ENCODE measurements at places on chromosomes 12 and 14. TPM values are rescaled to one million over a fixed set of nuclear protein-coding genes. Genes with fewer than 3 reads are reported as not detected.

DPPA3 gene
- not detected for total RNA-seq

DNA sequence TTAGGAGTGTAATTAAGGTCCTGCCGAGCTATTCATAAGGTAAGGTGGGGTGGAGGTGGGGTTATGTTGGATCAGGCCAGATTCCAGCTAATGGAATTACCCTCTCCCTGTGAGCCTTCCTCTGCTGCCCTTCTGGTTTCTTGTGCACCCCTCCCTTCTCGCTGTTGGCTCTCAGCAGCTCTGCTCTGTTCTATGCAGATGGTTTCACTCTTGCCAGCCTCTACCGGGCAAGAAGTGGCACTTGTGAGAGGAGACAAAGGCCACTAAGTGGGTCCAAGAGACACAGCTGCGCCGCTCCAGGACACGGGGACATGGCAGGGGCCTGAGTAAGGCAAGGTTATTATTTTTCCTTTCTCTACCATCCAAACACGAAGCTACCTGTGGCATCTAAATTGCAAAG is 334.4 kb downstream of the EMP1 start:
- DNase-seq = no peak

DNA sequence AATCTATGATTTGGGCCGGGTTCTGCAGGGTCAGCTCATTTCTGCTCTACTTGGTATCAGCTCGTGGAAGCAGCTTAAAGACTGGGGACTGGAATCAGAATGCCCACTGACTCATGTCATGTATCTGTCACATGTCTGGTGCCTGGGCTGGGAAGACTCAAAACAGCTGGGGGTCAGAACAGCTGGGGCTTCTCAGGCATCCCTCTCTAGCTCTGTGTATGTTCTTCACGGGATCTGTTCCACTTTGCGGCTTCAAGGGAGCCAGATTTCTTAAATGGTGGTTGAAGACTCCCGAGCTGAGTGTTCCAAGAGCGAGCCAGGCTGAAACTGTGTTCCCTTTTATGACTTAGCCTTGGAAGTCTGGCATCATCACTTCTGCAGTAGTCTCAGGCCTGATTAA is 11.9 kb downstream of the AEBP2 start:
- DNase-seq = peak; percentile 14

- DNase-seq = no peak
Observed at GRCh38 chr12:34400986-34401658, 378.8 kb downstream of the ALG10 start.

GALNT8 gene
- 6.0 TPM for total RNA-seq

- no peak for DNase-seq
Observed at GRCh38 chr14:89249972-89250654, 166.9 kb downstream of the FOXN3 start.

DNA sequence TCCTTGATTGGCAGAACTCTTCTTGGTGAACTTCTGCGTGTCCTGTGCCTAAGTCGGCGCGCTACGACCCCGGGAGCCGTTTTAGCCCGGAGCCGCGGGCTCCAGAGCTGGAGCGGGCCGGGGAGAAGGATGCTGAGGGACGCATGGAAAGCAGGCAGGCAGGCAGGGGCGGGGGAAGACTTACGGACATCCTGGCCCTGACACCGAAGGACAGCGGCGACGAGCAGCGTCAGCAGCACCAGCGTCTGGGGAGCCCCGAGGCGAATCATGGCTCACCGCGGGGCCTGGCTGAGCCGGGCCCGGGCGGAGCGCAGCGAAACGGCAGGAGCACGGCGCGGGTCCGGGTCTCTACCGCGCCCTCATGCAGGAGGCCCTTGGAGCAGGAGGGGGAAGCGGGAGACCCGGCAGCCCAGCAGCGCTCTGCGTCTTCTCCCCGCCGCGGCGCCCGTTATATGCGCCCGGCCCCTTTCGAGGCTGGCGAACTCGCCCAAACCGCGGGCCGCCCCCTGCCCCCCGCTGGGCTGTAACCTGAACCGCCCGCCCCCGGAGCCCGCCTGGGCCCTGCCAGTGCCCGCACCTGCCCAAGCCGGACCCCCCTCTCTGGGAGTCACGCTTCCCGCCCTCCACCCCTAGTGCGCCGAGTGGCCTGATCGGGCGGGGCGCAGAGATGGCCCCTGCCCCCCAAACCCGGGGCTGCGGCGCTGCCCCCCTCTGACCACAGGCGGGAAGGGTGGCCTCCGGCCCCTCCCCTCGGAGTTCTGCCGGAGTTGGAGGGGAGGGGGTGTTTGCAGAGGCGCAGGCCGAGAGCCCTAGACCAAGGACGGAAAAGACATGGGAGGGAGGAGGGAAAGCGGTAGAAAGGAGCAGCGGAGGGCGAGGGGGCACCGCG is at the start of gene COL2A1:
Gene COL2A1, minus strand, starts transcription at position 424 of the 889 bp plus-strand sequence. Its CDS starts 155 bp downstream, at position 269.
- peak; percentile 38 for DNase-seq

GRCh38 chr14:24798911-24799462 is 165.0 kb upstream of the GZMB start:
- no peak for DNase-seq

- peak; percentile 35 for DNase-seq
Observed at GRCh38 chr12:67193704-67194103, 75.5 kb upstream of the CAND1 start.

GRCh38 chr12:90112666-90113065 is 404.0 kb upstream of the ATP2B1 start:
- no peak for DNase-seq

- no peak for DNase-seq
Observed at GRCh38 chr12:50924131-50924438, 28.3 kb upstream of the HIGD1C start.

- no peak for DNase-seq
Observed at GRCh38 chr12:9668161-9669018, 1.1 kb upstream of the CLEC2D start.

DNA sequence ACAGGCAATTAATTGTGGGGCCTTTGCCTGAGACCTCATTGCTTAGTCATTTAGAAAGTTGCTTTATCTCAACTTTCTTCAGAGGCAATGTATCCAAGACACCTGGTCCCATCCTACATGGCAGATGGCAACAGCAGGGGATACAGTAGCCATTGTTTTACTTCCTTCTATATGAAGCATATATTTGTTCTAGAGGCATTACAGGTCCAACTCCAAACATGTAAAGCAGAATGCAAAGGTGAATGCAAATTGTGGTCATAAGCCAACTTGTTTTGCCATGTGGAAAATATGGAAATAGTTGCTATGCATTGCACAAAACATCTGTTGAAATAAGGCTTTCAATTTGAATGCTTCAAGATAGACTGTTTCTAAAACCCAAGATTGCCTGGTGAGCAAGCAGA is 109.8 kb upstream of the BCAT1 start:
- no peak for DNase-seq

- no peak for DNase-seq
Observed at GRCh38 chr12:43370263-43370662, 181.7 kb downstream of the ADAMTS20 start.

- peak; percentile 30 for DNase-seq
Observed at GRCh38 chr12:74770552-74770951, 232.9 kb downstream of the ATXN7L3B start.

GRCh38 chr14:86604561-86604960 is 1074.6 kb downstream of the FLRT2 start:
- no peak for DNase-seq

KTN1 gene
- total RNA-seq = 103 TPM

KRT76 gene
- 2.2 TPM for total RNA-seq

KLRD1 gene
- total RNA-seq = 5.1 TPM

DTX1 gene
- 2.9 TPM for total RNA-seq

VDR gene
- total RNA-seq = 4.1 TPM

EIF4B gene
- 833 TPM for total RNA-seq

- DNase-seq = no peak
Observed at GRCh38 chr14:31228533-31228932, 20.9 kb upstream of the HECTD1 start.

- DNase-seq = peak; percentile 68
Observed at GRCh38 chr12:26704684-26705460, 128.1 kb downstream of the ITPR2 start.

KDM2B gene
- 8.4 TPM for total RNA-seq

TSPAN11 gene
- 1.7 TPM for total RNA-seq

OTOGL gene
- total RNA-seq = 3.1 TPM
